Stimulated activated CD8-positive, alpha-beta memory T cell treated with anti-CD3 and anti-CD28 coated beads, Interleukin-4, amount 100 ng/mL, for 1 hour (primary cell): ENCODE measurements at places on chromosomes 12 and 14.

DNA sequence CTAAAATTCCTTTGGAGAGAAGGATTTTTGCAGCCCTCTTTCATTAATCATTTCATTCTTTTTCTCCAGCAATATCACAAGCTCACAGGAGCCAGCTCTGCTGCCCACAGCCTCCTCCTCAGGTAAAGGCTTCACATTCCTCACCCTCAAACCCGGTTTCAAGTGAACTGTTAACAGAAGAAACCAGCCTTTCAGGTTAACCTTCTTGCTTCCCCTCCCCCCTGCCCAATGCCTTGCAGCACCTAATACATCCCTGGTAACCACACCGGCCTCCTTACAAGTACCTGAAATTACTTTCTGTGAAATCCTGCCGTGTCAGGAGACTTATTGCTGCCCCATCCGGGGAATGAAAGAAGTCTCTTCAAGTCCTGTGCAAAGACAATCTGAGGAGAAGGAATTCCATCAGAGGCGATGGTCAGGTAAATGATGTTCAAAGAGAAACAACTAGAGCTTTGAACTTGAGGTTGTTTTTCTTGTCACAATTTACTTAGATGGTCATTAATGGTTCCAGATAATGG is 111.2 kb downstream of the MYRFL start:
- no peak for DNase-seq

DNA sequence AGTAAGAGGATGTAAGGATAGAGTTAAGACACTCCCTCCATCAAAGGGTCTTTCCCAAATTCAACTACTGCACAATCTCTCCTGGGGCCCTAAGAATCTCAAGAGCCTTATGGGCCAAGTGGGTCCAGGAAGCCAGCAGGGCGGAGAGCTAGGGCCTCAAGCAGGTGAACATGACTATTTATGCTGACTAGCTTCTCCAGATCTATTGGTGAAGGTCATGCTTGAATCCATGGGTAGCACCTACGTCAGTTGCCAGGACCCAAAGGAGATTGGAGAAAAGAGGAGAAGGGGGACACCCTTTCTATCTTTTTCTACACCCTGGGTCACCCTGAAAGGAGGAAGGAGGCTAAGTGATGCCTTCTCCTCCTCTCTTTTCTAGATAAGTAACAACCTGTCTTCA is 534.2 kb upstream of the MIS18BP1 start:
- no peak for DNase-seq

DNA sequence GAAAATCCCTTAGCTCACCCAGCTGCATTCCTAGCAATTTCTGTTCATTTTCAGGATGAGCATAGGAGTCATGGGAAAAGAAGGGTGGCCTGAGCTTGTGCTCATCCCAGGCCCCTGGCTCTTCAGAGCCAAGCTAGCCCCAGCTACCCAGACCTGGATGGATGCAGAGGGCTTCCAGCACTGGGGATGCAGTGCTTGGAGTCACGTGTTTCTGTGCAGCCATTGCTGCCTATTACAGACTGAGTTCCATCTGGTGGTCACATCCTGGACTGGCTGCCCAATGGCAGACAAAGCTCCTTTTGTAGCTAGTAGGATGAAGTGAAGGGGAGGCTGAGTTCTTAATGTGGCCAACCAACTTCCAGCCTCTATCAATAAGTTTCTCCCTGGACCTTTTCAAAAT is 54.2 kb upstream of the JDP2 start:
- DNase-seq = no peak

GRCh38 chr14:22907429-22907828 is 11.5 kb downstream of the RBM23 start:
- DNase-seq = no peak

GRCh38 chr12:96303653-96304052 is 96.6 kb downstream of the CDK17 start:
- no peak for DNase-seq

DNA sequence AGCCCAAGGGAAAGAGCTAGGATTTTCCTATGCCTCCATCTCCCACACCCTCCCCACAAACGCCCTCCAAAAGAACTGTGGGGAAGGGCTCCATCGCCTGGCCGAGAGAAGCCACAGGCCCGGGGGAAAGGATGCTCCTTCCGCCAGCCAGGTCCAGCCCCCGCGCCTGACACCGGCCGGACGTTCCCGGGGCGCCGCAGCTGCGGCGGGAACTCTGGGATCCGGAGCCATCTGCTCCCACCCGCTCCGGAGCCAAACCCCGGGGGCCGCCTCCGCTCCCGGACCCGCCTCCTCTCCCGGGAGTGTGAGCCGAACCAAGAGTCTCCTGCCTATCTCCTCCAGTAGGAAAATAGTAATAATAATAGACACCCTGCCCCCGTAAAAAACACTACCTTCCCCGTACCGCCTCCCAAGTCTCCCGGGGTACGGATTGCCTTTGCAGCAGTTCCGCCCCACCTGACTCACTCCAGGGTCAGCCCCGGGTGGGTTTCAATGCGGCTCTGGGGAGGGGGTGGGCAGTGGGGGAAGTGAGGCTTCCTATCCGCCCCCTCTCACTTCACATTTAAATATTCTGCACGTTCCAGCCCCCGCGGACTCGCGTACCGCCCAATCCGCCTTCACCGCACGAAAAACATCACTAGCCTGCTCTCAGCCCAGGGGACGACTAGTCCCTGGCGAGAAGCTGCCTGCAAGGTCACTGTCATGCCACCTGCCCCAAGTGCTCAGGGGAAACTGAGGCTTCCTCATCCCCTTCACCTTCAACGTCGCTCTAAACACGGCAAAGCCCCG is 2.4 kb downstream of the AGAP2 start:
- no peak for DNase-seq

- DNase-seq = no peak
These were observed 2.1 kb downstream of the PMEL start for GRCh38 chr12:55963760-55964159.

- no peak for DNase-seq
These were observed 736.3 kb downstream of the RPS29 start for GRCh38 chr14:48849741-48850322.

DNA sequence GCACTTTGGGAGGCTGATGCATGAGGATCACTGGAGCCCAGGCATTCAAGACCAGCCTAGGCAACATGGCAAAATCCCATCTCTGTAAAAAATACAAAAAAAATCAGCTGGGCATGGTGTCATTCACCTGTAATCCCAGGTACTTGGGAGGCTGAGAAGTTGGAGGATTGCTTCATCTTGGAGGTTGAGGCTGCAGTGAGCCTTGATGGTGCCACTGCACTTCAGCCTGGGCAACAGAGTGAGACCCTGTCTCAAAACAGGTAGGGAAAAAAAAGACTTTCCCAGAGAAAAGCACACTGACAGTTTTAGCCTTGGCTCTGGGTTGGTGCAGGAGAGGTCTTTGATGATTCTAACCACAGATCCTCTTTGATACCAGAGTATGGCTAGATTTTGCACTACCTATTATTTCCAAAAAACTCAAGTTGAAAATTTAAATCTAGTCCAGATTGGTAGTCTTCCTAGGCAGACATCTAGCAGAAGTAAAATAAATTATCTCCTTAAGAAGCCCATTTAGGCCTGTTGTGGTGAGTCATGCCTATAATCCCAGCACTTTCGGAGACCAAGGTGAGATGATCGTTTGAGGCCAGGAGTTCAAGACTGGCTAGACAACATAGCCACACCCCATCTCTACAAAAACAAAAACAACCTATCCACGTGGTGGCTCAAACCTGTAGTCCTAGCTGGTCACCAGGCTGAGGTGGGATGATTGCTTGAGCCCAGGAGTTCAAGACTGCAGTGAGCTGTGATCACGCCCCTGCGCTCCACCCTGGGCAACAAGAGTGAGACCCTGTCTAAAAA is 18.6 kb downstream of the LARP4 start:
- DNase-seq = no peak

GRCh38 chr12:107894589-107894988 is 120.1 kb downstream of the ASCL4 start:
- no peak for DNase-seq

GRCh38 chr12:78040111-78040510 is 209.4 kb downstream of the NAV3 start:
- no peak for DNase-seq

DNA sequence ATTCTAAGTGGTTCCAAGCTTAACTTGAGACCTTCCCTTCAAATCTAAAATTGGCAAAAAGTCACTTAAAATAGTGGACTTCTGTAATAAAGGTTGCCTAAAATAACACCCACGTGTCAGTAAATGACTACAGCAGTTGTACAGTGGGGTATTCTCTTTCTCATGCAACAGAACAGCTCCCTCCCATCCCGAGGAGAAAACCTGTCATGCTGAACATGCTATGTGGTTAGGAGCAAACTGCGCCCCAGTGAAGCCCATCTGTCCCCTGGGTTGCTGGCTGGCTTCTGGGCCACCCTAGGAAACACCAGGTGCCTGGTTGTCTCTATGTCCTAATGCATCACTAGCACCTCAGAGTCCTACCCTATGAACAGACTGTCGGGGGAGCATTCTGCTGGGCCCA is 2.7 kb downstream of the BTBD6 start:
- no peak for DNase-seq

- no peak for DNase-seq
These were observed 19.3 kb downstream of the BRF1 start for GRCh38 chr14:105281371-105282097.

DNA sequence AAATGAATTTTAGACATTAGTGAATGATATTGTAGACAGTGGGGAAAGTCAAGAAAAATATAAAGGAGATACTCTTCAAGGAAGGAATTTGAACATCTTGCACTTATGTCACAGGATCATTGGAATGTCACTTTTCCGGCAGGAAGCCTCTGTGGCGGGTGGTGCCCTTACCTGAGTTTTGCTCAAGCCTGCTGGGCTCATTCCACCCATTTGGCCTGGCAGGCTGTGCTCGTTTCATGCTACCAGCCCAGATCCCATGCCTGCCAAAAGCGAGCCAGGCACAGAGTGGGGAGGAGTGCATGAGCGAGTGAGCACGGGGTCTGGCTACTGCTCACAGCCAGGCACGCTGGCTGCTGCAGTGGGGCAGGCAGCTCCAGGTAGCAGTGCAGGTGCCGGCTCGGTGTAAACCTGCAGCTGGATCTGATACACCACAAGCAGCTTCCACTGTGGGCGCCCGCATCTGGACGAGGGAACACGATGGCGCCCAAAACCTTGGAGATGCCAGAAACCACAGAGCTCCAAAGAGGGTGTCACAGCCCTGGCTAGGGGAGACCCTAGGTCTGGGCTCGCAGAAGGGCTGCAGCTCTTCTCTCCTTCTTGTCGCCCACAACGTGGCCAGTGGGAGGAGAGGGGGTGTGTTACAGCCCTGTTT is 28.7 kb upstream of the YAF2 start:
- no peak for DNase-seq

- DNase-seq = no peak
These were observed 208.6 kb upstream of the PLXNC1 start for GRCh38 chr12:93939641-93940325.

GRCh38 chr12:102371165-102371564 is 109.2 kb downstream of the IGF1 start:
- DNase-seq = no peak

- DNase-seq = no peak
These were observed 115.3 kb upstream of the NAP1L1 start for GRCh38 chr12:76199808-76200207.

GRCh38 chr14:93938751-93939303 is 11.7 kb downstream of the FAM181A start:
- no peak for DNase-seq

DNA sequence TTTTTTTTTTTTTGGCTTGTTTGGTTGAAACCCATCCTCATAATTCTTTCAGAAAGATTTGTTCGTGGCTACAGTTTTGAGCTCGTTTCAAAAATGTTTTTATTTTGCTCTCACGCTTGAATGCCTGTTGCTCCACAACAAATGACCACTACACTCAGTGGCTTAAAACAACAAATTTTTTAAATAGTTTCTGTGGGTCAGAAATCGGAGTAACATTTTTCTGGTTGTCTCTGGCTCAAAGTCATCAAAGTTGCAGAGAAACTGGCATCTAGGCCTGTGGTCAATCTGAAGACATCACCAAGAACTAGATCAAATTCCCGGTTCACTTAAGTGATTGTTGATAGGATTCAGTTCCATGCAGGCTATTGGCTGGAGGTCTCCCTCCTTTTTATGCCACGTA is 560.0 kb downstream of the SNAPC1 start:
- no peak for DNase-seq

DNA sequence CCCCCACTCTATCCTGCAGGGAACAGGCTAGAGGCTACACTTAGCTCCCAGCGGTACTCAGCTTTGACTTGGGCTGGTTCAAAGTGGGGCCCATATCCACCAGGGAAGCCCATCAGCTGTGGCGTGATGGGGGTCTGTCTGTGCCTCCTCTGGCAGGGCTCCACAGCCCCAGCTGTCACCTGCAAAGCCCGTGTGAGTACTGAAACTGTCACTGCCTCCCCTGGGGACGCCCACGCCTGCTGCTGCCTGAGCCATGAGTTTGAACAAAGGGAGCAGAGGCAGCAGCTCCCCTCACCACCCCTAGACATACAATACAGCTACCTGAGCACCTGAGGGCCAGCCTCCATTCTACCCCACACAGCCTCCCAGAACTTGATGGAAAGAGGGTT is 5.0 kb downstream of the REM2 start:
- no peak for DNase-seq

GRCh38 chr14:102279688-102280348 is 25.1 kb downstream of the MOK start:
- DNase-seq = no peak
